GM12878 (cell line): ENCODE measurements at places on chromosomes 2 and 18.

DNA sequence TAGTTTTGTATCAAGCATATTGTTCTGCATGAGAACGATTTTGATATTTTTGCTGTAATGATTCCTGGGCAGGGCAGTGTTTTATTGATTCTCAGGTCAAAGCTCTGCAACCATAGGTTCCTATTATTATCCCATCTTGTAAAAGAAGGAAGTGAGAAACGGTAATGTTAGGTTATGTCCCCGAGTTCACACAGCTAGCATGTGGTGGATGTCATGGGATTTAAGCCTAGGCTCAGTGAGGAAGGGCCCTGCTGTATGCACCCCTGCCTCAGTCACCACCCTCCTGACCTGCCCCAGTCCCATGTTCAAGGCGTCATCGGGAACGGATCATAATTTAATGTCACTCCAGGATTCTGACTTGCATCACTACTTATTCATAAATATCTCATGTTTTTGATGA lies 10.7 kb downstream of the ACP1 start:
- DNase-seq = peak; percentile 21

DNA sequence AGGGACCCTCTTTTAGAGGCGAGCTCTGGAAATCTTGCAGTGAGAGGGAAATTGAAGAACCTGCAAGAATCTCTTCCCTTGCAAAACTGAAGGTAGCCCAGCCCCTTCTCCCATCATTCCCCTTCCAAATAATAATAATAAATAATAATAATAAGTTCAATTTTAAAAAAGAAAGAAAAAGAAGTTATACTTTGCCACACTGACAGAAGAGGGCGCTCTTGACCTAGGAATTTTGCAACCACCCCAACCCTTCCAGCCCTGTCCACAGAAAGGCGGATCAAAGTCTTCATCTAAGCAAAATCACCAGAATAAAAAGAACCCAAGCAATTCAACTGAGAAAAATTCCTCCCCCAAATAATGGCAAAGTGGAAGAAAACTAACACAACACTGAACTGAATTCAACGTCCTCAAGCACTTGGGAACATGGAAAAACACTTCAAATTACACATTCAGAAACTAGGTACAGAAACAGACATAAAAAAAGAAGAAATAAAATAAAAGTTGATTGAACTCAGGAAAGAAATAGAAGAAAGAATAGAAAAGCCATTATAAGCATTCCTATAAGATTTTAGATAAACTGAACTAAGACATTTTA lies 98.9 kb upstream of the GLS start:
- peak; percentile 12 for DNase-seq

GRCh38 chr2:219460424-219460926 lies 25.8 kb downstream of the SPEG start:
- DNase-seq = no peak

GRCh38 chr2:240948905-240949790 lies 43.0 kb downstream of the CROCC2 start:
- no peak for DNase-seq

GRCh38 chr2:938181-939005 lies 12.3 kb upstream of the SNTG2 start:
- DNase-seq = no peak
